ENCODE measurements at places on chromosomes 12 and 14.

DNA sequence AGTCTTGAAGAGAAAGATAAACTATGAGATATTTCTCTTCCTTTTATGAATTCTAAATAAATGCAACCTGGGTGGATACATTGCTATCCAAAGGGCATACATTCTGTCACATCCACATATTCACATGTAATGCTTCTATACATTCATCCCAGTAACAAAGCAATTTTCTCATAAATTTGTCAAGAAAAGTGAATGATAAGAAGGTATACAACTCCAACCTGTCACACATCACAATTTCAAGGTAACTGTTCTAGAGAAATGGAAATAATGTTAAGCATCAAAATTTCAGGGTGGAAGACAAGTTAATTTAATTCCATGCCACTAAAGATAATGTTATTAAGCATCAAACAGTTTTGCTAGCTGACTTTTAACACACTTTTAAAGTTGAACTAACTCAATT lies 212.9 kb downstream of the SYT10 start:
- H3K36me3 ChIP-seq, result no peaks in the 10 kb centered on the region
- H3K4me1 ChIP-seq, result no peaks in the 10 kb centered on the region
- H3K4me3 ChIP-seq, result no peak overlapping the region

DNA sequence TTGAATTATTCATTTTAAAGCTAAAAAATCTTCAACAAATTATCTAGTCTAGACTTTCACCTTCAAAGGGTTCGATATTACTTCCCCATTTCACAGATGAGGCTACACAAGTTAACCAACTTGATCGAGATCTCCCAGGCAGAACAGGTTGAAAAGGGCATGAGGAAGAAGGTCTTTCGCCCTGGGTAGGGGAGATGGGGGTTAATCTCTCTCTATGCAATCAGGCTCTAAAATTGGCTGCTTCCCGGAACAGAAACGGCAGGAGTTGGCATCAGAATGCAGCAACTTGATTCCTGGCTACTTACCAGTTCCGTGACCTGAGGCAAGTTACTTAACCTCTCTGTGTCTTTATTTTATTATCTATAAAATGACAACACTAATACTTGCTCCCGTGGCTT lies 2.4 kb upstream of the CISTR start:
- H3K4me3 ChIP-seq, result no peak overlapping the region
- peaks cover 13% of the 10 kb centered on the region for H3K4me1 ChIP-seq
- H3K27ac ChIP-seq, result no peak overlapping the region

DNA sequence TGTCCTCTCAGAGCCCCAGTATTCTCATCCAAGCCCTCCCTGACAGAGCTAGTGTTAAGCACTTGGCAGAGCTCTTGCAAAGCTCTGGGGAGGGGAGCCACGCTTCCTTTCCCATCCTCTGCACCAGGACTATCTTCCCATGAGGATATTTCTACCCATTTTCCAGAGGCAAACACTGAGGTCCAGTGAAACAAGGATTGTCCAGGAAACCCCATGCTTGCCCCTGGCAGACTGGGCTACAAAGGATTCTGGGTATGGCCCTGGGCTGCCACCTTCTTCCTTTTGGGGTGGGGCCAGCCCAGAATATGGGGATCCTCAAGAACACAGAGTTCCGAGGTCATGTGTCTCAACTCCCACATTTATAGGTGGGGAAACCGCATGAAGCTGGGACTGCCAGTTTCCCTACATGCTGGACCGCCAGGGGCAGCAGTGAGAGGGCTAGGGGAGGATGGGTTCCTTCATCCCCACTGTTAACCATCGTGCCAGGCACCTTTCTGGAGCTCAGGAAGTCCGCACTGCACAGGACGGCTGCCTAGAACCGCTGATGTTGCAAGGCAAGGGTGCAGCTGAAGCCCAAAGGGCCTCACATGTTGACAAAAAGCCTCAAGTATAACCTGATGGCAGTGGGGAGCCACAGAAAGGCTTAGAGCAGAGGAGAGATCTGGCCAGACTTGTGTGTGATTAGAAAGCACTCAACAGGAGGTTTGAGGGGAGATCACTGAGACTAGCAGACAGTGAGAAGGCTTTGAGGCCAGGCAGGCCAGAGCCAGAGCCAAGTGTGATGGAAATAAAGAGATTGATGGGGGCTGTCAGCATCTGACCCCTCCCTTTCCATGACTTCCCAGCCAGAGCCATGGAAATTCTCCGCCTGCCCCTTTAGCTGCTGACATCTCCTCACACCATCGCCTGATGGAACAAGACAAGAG lies 5.5 kb upstream of the CCDC85C start:
- no peaks in the 10 kb centered on the region for H3K36me3 ChIP-seq
- H3K27ac ChIP-seq, result no peak overlapping the region
- no peak for DNase-seq
- no peak overlapping the region for H3K4me3 ChIP-seq
- H3K4me1 ChIP-seq, result no peaks in the 10 kb centered on the region
- no peaks in the 10 kb centered on the region for H3K27me3 ChIP-seq

DNA sequence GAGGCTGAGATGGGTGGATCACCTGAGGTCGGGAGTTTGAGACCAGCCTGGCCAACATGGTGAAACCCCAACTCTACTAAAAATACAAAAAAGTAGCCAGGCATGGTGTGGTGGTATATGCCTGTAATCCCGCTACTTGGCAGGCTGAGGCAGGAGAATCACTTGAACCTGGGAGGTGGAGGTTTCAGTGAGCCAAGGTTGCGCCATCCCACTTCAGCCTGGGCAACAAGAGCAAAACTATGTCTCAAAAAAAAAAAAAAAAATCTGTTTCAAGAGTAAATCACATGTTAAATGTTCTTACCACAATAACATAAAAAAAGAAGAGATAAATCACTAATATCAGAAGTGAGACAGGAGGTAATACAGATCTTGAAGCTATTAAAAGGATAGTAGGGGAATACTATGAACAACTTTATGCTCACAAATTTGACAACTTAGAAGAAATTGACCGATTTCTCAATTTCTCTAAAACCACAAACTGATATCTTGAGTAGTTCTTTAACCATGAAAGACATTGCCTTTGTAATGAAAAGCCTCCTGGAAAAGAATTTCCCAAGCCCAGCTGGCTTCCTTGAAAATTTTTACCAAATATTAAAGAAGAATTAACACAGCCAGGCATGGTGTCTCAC lies 37.7 kb downstream of the TAOK3 start:
- DNase-seq, result no peak
- H3K27me3 ChIP-seq, result no peaks in the 10 kb centered on the region
- H3K4me3 ChIP-seq, result no peak overlapping the region
- no peaks in the 10 kb centered on the region for H3K4me1 ChIP-seq

GRCh38 chr12:6777386-6777785 lies 5.1 kb downstream of the LAG3 start:
- H3K36me3 ChIP-seq, result no peaks in the 10 kb centered on the region
- DNase-seq, result no peak
- H3K27me3 ChIP-seq, result no peaks in the 10 kb centered on the region
- H3K4me1 ChIP-seq, result peaks cover 10% of the 10 kb centered on the region

GRCh38 chr12:94710933-94711332 lies 60.6 kb upstream of the TMCC3 start:
- no peak overlapping the region for H3K27ac ChIP-seq
- H3K4me1 ChIP-seq, result no peaks in the 10 kb centered on the region
- no peaks in the 10 kb centered on the region for H3K27me3 ChIP-seq
- no peaks in the 10 kb centered on the region for H3K36me3 ChIP-seq

- H3K4me3 ChIP-seq, result no peak overlapping the region
- H3K36me3 ChIP-seq, result no peaks in the 10 kb centered on the region
- no peaks in the 10 kb centered on the region for H3K27me3 ChIP-seq
- peaks cover 4% of the 10 kb centered on the region for H3K4me1 ChIP-seq
Observed at GRCh38 chr12:46459861-46460545, 87.4 kb upstream of the SLC38A2 start.

GRCh38 chr14:80393766-80394165 lies 182.5 kb upstream of the DIO2 start:
- H3K4me1 ChIP-seq, result no peaks in the 10 kb centered on the region
- no peak overlapping the region for H3K27ac ChIP-seq
- H3K27me3 ChIP-seq, result no peaks in the 10 kb centered on the region
- DNase-seq, result no peak

- no peaks in the 10 kb centered on the region for H3K4me1 ChIP-seq
- no peak overlapping the region for H3K4me3 ChIP-seq
- H3K36me3 ChIP-seq, result no peaks in the 10 kb centered on the region
- H3K27ac ChIP-seq, result no peak overlapping the region
- H3K27me3 ChIP-seq, result no peaks in the 10 kb centered on the region
- no peak for DNase-seq
Observed at GRCh38 chr12:107385509-107385908, 292.2 kb upstream of the CRY1 start.

DNA sequence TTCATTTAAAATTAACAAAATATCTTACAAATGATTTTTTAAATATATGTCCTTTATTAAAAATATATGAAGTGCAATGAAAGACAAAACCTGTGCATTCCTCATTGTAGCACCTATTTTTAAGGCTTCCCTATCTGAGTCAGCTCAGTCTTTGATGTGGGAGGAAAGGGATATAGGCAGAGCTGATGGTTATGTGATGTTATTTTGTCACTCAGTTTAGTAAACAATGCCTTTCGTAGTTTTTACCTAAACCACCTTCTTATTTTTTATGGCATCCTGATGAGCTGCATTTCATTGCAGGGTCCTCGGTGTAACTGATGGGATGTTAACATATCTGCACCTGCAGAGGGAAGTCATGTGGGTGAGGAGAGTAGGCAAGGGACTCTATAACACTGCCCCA lies 58.9 kb upstream of the FRMD6 start:
- no peak overlapping the region for H3K27ac ChIP-seq
- H3K36me3 ChIP-seq, result no peaks in the 10 kb centered on the region
- H3K27me3 ChIP-seq, result no peaks in the 10 kb centered on the region

GRCh38 chr12:50265770-50266524 lies 17.4 kb downstream of the LIMA1 start:
- no peak overlapping the region for H3K4me3 ChIP-seq
- H3K36me3 ChIP-seq, result no peaks in the 10 kb centered on the region
- H3K27ac ChIP-seq, result no peak overlapping the region
- DNase-seq, result no peak
- no peaks in the 10 kb centered on the region for H3K27me3 ChIP-seq
- no peaks in the 10 kb centered on the region for H3K4me1 ChIP-seq

GRCh38 chr12:100951756-100952155 lies 157.2 kb downstream of the ANO4 start:
- H3K27me3 ChIP-seq, result no peaks in the 10 kb centered on the region
- no peak for DNase-seq
- H3K4me3 ChIP-seq, result no peak overlapping the region
- no peak overlapping the region for H3K27ac ChIP-seq

DNA sequence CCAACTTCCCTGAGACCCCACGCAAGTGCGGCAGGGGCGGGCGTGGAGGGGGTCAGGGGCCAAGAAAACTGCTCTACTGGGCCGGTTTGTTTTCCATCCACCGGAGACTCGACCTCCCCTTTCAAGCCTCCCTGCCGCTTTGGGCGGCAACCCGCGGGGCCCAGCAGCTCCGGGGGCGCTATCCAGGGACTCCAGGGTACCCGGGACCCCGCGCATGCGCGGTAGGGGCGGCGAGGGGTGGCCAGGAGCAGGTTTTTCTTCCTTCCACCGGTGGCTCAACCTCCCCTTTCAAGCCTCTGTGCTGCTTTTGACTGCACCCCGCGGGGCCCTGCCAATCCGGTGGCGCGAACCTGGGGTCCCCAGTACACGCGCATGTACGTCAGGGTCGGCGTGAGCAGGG lies 323.5 kb downstream of the ALG10 start:
- DNase-seq, result no peak
- H3K36me3 ChIP-seq, result no peaks in the 10 kb centered on the region

- no peaks in the 10 kb centered on the region for H3K27me3 ChIP-seq
- H3K27ac ChIP-seq, result peak overlapping the region; percentile 79
- H3K4me1 ChIP-seq, result peaks cover 31% of the 10 kb centered on the region
- H3K4me3 ChIP-seq, result peak overlapping the region; percentile 81
- no peak for DNase-seq
Observed at GRCh38 chr14:103058164-103059055, 1.1 kb upstream of the CDC42BPB start.

DNA sequence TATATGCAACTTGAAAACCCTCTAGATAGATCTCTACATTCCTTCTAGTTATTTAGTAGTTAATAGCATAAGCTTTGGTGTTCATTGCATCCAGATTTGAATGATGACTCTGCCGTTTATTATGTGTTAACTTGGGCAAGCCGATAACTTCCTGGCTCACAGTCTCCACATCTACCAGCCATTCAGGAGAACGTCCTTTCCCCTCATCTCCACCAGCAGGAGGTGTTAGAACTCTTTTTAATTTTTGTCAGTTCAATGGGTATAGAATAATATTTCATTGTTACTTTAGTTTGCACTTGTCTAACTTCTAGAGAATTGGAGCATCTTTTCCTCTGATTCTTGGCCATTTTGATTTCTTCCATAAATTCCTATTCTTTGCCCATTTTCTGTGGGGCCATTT lies 30.0 kb upstream of the WSCD2 start:
- no peaks in the 10 kb centered on the region for H3K36me3 ChIP-seq
- H3K4me1 ChIP-seq, result no peaks in the 10 kb centered on the region
- DNase-seq, result no peak
- H3K27ac ChIP-seq, result no peak overlapping the region

- H3K4me3 ChIP-seq, result no peak overlapping the region
- no peaks in the 10 kb centered on the region for H3K36me3 ChIP-seq
- H3K4me1 ChIP-seq, result no peaks in the 10 kb centered on the region
- no peak for DNase-seq
- H3K27ac ChIP-seq, result no peak overlapping the region
Observed at GRCh38 chr12:65640489-65640901, 183.8 kb upstream of the HMGA2 start.

GRCh38 chr12:89663577-89664357 lies 44.9 kb downstream of the ATP2B1 start:
- no peak overlapping the region for H3K27ac ChIP-seq
- H3K36me3 ChIP-seq, result no peaks in the 10 kb centered on the region
- H3K27me3 ChIP-seq, result no peaks in the 10 kb centered on the region

DNA sequence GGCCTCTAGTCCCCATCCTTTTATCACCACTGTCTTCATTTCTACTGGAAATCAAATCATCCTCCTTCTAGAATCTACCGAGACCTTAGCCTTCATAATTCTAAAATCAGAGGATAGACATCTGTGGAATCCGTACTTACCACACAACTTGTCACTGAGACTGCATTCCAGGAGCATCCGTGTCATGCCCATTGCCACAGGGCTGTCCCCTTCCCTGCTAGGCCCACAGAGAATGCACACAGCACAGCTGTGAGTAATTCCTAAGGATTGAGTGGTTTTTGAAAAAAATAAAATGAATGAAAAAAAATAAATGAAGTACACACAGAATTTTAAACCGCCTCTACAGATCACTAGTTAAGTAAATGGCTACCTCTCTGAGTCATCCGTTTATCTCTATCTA lies 21.0 kb upstream of the MAGOHB start:
- no peaks in the 10 kb centered on the region for H3K36me3 ChIP-seq
- H3K4me1 ChIP-seq, result no peaks in the 10 kb centered on the region
- H3K27ac ChIP-seq, result no peak overlapping the region
- no peak for DNase-seq

- no peaks in the 10 kb centered on the region for H3K27me3 ChIP-seq
- no peak for DNase-seq
- no peaks in the 10 kb centered on the region for H3K36me3 ChIP-seq
- H3K4me3 ChIP-seq, result no peak overlapping the region
- peaks cover 34% of the 10 kb centered on the region for H3K4me1 ChIP-seq
- peak overlapping the region; percentile 69 for H3K27ac ChIP-seq
Observed at GRCh38 chr12:104942075-104942474, 16.0 kb downstream of the SLC41A2 start.

- H3K27ac ChIP-seq, result no peak overlapping the region
- no peak overlapping the region for H3K4me3 ChIP-seq
- H3K27me3 ChIP-seq, result no peaks in the 10 kb centered on the region
- H3K36me3 ChIP-seq, result no peaks in the 10 kb centered on the region
- DNase-seq, result no peak
Observed at GRCh38 chr14:84403585-84403984, 1126.4 kb upstream of the FLRT2 start.
